Left renal cortex interstitium (tissue), 4 donors: ENCODE measurements at places on chromosomes 2 and 18. TPM values are rescaled to one million over a fixed set of nuclear protein-coding genes. Genes with fewer than 3 reads are reported as not detected.

Gene TUBB8B
- polyA plus RNA-seq, result 0.76 TPM

DNA sequence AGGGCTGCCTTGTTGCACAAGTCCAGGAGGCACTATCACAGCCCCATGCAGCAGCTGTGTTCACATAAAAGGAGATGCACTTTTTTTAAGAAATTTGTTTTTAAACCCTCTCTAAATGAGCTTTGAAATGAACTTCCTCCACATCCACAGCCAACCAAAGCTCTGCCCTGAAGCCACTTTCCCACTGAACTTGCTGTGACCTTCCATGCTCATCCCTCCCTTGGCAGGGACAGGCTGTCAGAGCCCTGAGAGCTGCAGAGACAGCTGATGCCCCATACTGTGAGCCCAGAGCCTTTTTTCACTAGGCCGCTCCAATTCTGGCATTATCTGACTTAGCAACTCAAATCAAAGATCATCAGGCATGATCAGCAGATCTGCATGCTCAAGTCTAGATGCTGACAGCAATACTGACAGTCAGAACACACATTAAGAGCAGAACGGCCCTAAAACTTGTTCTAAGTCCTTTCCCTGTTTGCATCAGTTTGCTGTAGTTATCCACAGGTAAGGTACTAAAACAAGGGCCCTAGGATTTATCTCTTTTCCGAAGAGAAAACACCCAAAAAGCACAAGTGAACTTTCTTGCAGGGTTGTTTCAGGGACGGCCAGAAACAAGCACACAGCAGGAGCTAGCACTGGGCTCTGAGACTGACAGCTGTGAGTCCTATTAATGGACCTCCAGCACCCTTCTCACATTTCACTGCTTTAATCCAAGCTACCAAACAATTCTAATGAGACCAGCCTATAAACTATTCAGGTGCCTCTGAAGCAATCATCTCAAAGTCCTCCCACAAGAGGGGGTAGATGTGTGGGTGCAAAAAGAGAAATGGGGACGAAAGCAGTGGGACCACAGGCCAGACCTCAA, 34.9 kb downstream of the RNU4ATAC start:
- DNase-seq, result no peak

GRCh38 chr18:31230495-31230894, 67.8 kb upstream of the DSC1 start:
- DNase-seq, result no peak

GRCh38 chr2:121627525-121628050, 21.7 kb downstream of the CLASP1 start:
- DNase-seq, result no peak

DNA sequence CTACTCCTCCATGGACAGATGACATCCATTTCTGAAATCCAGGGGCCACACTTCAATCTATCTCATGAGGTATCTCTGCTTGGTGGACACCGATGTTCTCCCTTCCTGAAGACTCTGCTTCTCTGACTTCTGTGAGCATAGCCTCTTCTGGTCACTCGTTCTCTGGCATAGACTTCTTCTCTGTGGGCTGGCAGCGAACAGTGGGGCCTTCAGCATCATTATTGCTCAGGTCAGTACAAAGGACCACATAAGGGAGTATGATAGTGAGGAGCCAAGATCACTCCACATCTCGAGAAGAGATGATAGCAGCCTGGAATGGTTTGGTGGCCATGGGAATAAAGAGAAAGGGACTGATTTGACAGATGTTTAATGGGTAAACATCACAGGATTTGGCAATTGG, 8.0 kb upstream of the KCMF1 start:
- DNase-seq, result no peak
